H4 (cell line): ENCODE measurements at places on chromosomes 16 and 17. TPM values are rescaled to one million over a fixed set of nuclear protein-coding genes. Genes with fewer than 3 reads are reported as not detected.

Gene GPR142
- total RNA-seq: not detected in 2 replicates

DNA sequence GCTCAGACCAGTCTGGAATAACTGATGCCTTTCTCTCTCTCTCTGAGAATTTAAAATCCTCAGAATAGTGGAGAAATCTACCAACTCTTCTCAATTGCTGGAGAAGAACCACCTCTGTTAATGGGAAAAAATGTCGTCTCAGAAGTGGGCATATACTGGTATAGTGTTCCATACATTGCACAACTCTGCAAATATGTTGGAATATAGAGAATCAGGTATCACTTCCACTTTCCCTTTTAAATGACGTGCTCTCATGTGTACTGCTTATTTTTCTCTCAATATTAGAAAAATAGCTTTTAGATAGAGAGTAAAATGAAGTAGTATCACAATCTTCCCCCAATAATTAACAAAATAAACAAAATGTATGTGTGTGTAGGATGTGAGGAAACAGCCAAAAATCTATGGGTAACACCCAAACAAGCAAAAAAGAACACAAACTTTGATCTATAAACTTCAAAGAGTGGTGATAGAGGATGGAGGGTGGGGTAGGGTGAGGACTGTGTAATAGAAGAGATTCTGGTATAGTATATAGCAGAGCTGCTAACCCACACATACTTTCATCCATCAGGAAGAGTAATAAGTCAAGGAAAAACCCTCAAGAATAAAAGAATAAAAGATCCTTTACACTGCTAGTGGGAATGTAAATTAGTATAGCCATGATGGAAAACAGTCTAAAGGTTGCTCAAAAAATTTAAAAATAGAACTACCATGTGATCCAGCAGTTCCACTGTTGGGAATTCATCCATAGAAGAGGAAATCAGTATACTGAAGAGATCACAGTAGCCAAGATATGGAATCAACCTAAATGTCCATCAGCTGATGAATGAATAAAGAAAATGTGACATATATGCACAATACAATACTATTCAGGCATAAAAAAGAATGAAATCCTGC is 46.9 kb downstream of the NFATC3 start:
- no peak for DNase-seq

DNA sequence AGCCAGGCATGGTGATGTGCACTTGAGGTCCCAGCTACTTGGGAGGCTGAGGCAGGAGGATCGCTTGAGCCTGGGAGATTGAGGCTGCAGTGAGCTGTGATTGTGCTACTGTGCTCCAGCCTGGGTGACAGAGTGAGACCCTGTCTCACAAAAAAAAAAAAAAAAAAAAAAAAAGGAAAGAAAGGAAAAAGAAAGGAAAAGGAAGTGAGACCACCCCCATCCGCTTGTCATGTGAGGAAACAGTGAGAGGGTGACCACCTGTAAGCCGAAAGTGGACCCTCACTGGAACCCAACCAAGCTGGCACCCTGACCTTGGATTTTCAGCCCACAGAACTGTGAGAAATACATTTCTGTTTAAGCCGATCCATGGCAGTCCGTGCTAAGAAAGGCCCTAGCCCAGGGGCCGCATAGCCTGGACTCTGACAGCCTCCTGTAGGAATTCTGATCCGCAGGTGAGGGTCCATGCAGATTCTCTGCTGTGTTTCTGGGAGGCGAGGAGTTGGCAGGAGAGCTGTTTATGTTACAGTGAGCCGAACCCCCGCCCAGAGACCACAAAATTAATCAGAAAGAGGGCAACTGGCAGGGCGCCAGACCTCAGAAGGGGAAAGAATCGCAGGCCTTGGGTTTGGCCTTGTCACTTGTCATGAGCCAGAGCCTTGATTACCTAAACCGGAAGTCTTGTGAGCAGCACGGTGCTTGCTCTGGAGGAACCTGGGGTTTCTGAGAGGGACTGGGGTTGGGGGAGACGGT is 945 bp downstream of the SGSH start:
- peak; percentile 96 for DNase-seq

GRCh38 chr16:81716478-81717225 is 62.4 kb upstream of the PLCG2 start:
- DNase-seq: no peak

Gene USP6
- total RNA-seq: 0.02 TPM in 1 of 2 replicates, not detected in the other

- no peak for DNase-seq
Measured at GRCh38 chr17:40564883-40565768, at the start of gene CCR7. CCR7 (minus strand) TSS chr17:40565472; CDS start chr17:40565409, 63 bp downstream.
